Endothelial cell of umbilical vein (primary cell): ENCODE measurements at places on chromosomes 3 and 15.

- no peaks in the 10 kb centered on the region for H3K27me3 ChIP-seq
- H3K4me1 ChIP-seq: peaks cover 24% of the 10 kb centered on the region
- H3K36me3 ChIP-seq: no peaks in the 10 kb centered on the region
- no peak for DNase-seq
- no peak overlapping the region for H3K27ac ChIP-seq
Measured at GRCh38 chr3:170814822-170815221, 55.2 kb downstream of the RPL22L1 start.

DNA sequence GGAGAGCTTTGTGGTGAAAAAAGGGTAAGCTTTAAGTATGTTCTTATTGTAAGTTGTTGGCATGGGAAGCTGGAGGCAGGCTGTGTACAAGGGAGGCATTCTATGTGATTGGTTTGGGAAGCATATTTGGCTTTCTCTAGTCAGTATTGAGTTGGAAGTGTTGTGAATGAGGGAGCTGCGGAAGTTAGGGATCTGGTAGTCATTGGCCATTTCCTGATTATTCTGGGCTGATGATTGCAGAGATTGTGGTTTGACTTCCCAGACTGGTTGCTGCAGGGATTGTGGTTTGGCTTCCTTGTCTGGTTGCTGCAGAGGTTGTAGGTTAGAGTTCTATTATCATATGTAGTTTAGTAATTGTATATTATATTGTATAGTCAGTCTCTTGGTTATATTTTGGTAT, 21.0 kb downstream of the STXBP5L start:
- no peak overlapping the region for H3K4me3 ChIP-seq
- no peaks in the 10 kb centered on the region for H3K36me3 ChIP-seq
- H3K27me3 ChIP-seq: no peaks in the 10 kb centered on the region
- H3K4me1 ChIP-seq: no peaks in the 10 kb centered on the region
- no peak overlapping the region for H3K27ac ChIP-seq

DNA sequence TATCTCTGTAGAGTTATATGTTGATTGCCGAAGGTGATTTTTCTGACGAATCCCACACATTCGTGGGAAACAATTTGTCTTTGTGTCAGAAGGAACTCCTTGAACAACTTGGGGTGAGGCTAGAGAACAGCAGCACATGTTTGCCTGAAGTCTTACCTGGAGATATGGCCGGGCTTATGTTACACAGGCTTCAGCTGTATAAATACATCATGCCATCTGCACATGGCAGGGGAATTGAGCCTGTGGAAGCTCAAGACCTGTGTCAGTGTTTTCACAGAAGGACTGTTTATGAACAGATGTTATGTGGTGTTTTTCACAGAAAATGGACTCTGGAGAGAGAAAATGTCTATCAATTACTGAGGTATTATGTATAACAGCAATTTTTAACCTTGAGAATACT, 203.6 kb upstream of the MDFIC2 start:
- H3K36me3 ChIP-seq: no peaks in the 10 kb centered on the region
- no peak overlapping the region for H3K27ac ChIP-seq
- H3K27me3 ChIP-seq: peaks cover 13% of the 10 kb centered on the region
- no peaks in the 10 kb centered on the region for H3K4me1 ChIP-seq
- no peak overlapping the region for H3K4me3 ChIP-seq

GRCh38 chr3:164779816-164780215, 298.5 kb downstream of the SI start:
- no peaks in the 10 kb centered on the region for H3K27me3 ChIP-seq
- H3K36me3 ChIP-seq: no peaks in the 10 kb centered on the region
- no peak overlapping the region for H3K4me3 ChIP-seq
- DNase-seq: no peak
- H3K4me1 ChIP-seq: no peaks in the 10 kb centered on the region
- H3K27ac ChIP-seq: no peak overlapping the region

GRCh38 chr15:35047996-35048395, 37.1 kb downstream of the NANOGP8 start:
- H3K27me3 ChIP-seq: no peaks in the 10 kb centered on the region
- no peak overlapping the region for H3K4me3 ChIP-seq
- no peak overlapping the region for H3K27ac ChIP-seq
- DNase-seq: no peak
- H3K36me3 ChIP-seq: no peaks in the 10 kb centered on the region

- no peaks in the 10 kb centered on the region for H3K27me3 ChIP-seq
- no peak overlapping the region for H3K27ac ChIP-seq
- H3K4me3 ChIP-seq: no peak overlapping the region
- H3K4me1 ChIP-seq: peaks cover 15% of the 10 kb centered on the region
- no peak for DNase-seq
Measured at GRCh38 chr3:87268646-87269211, 7.7 kb downstream of the POU1F1 start.

DNA sequence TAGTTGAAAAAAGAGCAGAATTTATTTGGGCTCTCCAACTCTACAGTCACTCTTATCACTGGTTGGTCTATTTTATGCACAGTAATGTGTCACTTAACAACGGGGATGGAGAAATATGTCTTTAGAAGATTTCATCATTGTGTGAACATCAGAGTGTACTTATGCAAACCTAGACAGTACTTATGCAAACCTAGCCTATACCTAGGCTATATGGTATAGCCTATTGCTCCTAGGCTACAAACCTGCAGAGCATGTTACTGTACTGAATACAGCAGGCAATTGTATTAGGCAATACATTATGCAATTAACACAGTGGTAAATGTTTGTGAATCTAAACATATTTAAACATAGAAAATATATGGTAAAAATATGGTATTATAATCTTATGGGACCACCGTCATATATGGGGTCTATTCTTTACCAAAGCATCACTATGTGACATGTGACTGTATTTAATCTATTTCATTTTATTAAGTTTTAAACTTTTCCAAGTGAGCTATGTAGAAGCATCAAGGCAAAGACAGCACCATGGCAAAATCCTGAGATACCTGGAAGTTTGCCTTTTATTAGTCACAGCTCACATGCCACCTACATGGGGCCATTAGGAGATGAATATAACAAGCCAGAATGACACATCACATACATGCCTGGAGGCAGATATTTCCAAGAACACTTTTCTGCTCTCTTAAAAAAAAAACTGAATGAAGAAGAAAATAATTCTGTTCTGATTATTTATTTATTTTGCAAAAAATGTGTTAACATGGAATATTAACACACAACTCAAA, 537.4 kb downstream of the TUSC7 start:
- DNase-seq: no peak
- no peaks in the 10 kb centered on the region for H3K27me3 ChIP-seq
- no peak overlapping the region for H3K4me3 ChIP-seq
- H3K36me3 ChIP-seq: no peaks in the 10 kb centered on the region

DNA sequence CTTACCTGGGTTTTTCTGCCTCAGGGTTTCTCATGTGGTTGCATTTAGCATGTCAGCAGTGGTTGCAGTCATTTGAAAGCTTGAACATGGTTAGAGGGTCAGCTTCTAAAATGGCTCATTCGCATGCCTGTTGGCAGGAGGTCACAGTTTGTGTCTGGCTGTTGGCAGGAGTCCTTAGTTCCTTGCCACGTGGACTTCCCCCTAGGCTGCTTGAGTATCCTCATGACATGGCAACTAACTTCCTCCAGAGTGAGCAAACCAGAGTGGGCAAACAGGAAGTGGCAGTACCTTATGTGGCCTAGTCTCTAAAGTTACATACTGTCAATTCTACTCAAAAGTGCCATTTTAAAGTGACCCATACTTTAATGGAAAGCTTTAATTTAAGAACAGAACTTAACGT, 3.4 kb upstream of the UNC13C start:
- H3K4me3 ChIP-seq: no peak overlapping the region
- no peaks in the 10 kb centered on the region for H3K36me3 ChIP-seq
- no peak overlapping the region for H3K27ac ChIP-seq
- no peaks in the 10 kb centered on the region for H3K4me1 ChIP-seq
- DNase-seq: no peak

DNA sequence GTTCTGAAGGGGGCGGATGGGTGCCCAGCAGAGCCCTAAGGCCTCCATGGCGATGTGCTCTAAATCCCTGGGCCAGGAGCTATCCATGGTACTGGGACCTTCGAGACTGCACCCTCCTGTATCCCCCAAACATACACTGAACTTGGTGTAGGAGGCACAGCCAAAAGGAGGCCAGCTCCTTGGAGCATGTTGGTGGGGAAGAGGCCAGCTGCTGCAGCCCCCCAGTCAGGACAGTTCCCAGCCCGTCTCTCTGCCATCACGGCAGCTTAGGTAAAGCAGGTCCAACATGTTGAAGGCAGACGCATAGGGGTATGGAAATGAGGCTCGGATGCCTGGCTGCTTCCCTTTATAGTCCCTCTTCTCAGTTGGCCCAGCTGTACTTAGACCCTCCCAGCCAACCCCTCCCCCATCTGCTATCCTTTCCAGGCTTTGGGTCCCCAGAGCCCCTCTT, 1.8 kb downstream of the CAMKV start:
- no peak overlapping the region for H3K4me3 ChIP-seq
- no peak overlapping the region for H3K27ac ChIP-seq
- DNase-seq: peak; percentile 29
- peaks cover 36% of the 10 kb centered on the region for H3K27me3 ChIP-seq
- H3K4me1 ChIP-seq: no peaks in the 10 kb centered on the region
- no peaks in the 10 kb centered on the region for H3K36me3 ChIP-seq

- H3K4me1 ChIP-seq: peaks cover 17% of the 10 kb centered on the region
- no peak overlapping the region for H3K4me3 ChIP-seq
- DNase-seq: peak; percentile 53
- no peak overlapping the region for H3K27ac ChIP-seq
- peaks cover 7% of the 10 kb centered on the region for H3K27me3 ChIP-seq
Measured at GRCh38 chr3:64266065-64266931, 41.0 kb upstream of the PRICKLE2 start.

- H3K27ac ChIP-seq: no peak overlapping the region
- H3K4me1 ChIP-seq: no peaks in the 10 kb centered on the region
- no peaks in the 10 kb centered on the region for H3K36me3 ChIP-seq
- H3K27me3 ChIP-seq: no peaks in the 10 kb centered on the region
Measured at GRCh38 chr3:30269751-30270445, 336.5 kb upstream of the TGFBR2 start.

DNA sequence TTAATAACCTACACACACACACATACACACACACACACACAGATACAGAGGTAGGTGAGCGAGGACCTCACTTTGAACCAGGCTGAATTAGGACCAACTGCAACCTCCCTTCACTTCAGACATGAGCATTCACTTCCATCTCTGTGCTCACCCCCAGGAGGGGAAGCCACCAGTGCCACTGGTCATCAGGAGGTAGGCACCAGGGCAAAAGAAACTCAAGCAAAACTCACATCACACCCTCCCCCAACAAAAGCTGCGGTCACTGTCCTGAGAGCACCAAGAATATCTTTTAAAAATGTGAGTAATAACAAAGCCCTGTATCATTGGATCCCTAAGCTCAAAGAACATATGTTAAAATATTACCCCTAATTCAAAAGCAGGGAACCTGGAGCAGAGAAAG, 8.1 kb downstream of the FOXP1 start:
- H3K27ac ChIP-seq: no peak overlapping the region
- no peak for DNase-seq
- peaks cover 31% of the 10 kb centered on the region for H3K4me1 ChIP-seq

- H3K4me1 ChIP-seq: no peaks in the 10 kb centered on the region
- no peak overlapping the region for H3K27ac ChIP-seq
- H3K4me3 ChIP-seq: no peak overlapping the region
Measured at GRCh38 chr3:70556056-70556455, 243.6 kb upstream of the MDFIC2 start.

GRCh38 chr3:78353231-78353630, 1313.3 kb downstream of the ROBO2 start:
- H3K27me3 ChIP-seq: no peaks in the 10 kb centered on the region
- H3K27ac ChIP-seq: no peak overlapping the region
- H3K4me1 ChIP-seq: no peaks in the 10 kb centered on the region

- no peak overlapping the region for H3K27ac ChIP-seq
- no peaks in the 10 kb centered on the region for H3K27me3 ChIP-seq
- H3K36me3 ChIP-seq: no peaks in the 10 kb centered on the region
- DNase-seq: no peak
- H3K4me1 ChIP-seq: peaks cover 7% of the 10 kb centered on the region
Measured at GRCh38 chr3:114128826-114129225, 50.0 kb downstream of the DRD3 start.

GRCh38 chr3:78420611-78421010, 1347.2 kb downstream of the ROBO1 start:
- no peaks in the 10 kb centered on the region for H3K4me1 ChIP-seq
- H3K27ac ChIP-seq: no peak overlapping the region
- no peaks in the 10 kb centered on the region for H3K27me3 ChIP-seq
- H3K36me3 ChIP-seq: no peaks in the 10 kb centered on the region

GRCh38 chr3:28286595-28286994, 45.2 kb downstream of the CMC1 start:
- no peaks in the 10 kb centered on the region for H3K27me3 ChIP-seq
- no peak overlapping the region for H3K4me3 ChIP-seq
- H3K27ac ChIP-seq: no peak overlapping the region
- H3K4me1 ChIP-seq: no peaks in the 10 kb centered on the region
- DNase-seq: peak; percentile 54

DNA sequence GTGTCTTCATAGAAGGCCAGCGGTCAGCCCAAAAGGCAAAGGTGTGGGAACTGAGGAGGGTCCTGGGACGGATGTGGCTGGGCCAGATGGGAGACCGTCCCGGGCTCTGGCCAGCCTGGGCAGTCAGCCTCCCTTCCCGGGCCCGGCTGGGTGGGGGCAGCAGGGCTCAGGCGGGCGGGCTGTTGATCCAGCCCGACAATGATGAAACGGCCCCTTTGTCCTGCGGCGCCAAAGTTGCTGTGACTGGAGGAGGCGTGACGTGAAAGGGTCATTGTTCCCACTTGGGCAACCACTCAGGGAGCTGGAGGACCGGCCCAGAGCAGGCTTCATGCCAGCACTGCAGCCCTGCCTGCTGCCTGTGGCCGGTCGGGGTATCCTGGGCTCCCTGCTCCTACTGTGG, 16.5 kb downstream of the DUSP7 start:
- H3K36me3 ChIP-seq: no peaks in the 10 kb centered on the region
- no peak for DNase-seq
- H3K27me3 ChIP-seq: no peaks in the 10 kb centered on the region
- H3K27ac ChIP-seq: no peak overlapping the region

- no peaks in the 10 kb centered on the region for H3K36me3 ChIP-seq
- DNase-seq: no peak
- H3K4me1 ChIP-seq: peaks cover 27% of the 10 kb centered on the region
Measured at GRCh38 chr3:39529577-39529976, 62.1 kb downstream of the MOBP start.

GRCh38 chr3:124565013-124565412, 165.2 kb upstream of the UMPS start:
- H3K27me3 ChIP-seq: peaks cover 16% of the 10 kb centered on the region
- H3K27ac ChIP-seq: no peak overlapping the region
- H3K4me1 ChIP-seq: no peaks in the 10 kb centered on the region
- DNase-seq: peak; percentile 71
- H3K4me3 ChIP-seq: no peak overlapping the region
